ENCODE measurements at places on chromosomes 13 and 19.

DNA sequence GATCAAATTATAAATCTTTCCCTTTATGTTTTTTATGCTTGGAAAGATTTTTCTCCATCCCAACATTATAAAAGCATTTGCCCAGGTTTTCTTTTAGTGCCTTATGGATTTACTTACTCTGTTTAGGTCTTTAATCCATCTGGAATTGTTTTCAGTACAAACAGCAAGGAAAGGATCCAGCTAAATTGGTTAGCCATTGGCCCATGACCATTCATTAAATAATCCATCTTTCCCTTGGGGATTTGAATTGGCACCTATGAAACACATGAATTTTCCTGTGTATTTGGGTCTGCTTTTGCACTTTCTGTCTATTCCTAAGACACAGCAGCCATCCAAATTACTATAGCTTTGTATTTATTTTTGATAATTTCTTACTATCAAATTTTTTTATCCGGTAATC is 28.8 kb upstream of the SHKBP1 start:
- no peak for DNase-seq

DNA sequence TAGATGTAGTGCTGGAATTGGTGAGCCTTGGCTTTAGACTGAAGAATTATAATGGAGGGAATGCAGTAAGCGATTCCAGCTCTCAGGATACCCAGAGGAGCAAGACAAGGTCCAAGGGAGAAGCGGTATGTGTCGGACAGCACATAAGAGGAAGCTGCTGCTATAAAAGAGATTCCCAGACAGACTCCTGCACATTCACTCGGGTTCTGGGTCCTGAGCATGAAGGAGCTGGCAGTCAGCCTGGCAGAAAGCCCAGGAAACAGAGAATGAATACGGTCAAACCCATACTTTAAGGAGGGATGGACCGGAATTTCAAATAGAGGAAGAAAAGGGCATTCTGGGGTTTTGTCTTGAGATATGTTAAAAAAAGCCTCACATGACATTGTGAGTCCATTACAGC is 308.3 kb downstream of the DNAJC15 start:
- no peak for DNase-seq

DNA sequence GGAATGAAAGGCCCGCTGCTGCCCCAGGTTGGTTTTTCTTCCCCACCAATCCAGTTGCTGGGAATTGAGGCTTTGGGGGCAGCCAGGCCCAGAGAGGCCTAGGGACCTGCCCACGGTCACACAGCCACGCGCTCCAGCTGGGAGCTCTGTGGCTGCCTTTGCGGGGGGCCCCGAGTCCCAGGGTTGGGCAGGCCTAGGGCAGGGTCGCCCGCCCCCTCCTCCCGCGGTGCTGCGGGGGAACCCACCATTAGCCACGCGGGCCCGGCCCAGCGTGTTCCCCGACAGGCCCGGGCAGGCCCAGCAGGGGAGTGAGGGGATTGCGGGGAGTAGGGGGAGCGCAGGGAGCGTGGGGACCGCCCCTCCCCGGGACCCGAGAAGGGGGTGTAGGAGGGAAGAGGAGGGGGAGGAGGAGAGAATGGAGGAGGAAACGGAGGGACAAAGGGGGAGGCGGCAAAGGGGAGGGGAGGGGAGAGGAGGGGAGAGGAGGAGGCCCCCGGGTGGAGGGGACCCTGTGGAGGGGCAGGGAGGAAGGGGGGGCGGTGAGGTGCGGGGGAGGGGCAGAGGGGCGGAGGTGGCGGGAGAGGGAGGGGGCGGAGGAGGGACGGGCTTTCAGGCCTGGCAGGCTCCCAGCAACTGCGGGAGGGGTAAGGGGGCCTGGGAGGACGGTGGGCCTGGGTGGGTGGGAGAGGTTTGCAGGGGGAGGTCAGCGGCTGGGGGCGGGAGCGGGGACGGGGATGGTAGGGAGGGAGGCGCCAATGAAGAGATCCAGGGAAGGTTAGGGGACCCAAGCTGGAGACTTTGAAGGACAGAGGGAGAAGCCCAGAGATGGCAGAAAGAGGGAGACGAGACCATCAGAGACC is 12.9 kb upstream of the TLE2 start:
- DNase-seq = no peak

DNA sequence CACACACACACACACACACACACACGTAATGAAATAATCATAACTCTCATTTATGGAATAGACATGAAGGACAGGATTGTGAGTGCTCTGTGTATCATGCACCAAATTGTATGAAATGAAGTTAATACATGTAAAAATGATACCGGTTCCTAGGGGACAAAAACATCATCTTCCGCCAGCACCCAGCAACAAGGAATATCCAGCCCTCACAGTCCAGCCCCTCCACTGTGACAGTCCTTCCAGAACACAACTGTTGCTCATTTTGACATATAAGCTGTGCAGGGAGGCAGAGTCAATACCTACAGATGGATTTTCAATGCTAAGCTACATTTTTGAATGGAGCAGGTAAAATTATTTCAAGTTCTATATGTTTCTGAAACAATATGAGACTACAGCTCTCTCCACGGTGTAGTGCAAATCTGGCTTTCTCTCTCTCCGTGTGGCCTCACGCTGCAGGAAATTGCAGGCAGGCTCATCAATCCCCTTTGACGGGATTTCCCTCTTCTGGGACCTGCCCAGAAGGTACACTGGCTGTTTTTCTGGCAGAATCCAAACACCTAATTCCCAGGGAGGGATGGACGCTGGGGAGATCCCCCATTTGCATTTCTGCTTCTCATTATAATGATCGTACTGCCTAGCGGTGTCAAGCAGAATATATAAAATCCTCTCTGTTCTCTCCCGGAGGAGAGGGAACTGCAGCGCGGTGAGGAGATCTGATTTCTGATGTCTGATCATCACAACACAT is 494.0 kb downstream of the LIG4 start:
- DNase-seq = no peak
